ENCODE measurements at places on chromosomes 2 and 18.

DNA sequence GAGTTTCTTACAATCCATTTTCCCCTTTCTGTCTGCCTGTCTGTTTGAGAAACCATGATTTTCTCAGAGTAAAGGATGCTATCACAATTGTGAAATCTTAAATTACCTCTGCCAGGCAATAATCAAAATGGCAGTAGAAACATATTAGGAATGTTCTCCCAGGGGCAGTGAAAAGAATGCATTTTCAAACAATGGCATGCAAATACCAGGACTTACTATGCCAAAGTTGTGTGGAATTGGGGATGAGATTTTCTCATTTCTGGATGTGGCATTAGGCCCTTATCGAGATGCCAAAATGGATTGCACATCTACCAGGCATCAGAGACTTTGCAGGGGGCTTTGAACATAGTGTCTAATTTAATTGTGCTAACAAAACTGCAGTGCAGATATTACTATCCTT is 821.4 kb downstream of the RNF144A start:
- no peak for DNase-seq

DNA sequence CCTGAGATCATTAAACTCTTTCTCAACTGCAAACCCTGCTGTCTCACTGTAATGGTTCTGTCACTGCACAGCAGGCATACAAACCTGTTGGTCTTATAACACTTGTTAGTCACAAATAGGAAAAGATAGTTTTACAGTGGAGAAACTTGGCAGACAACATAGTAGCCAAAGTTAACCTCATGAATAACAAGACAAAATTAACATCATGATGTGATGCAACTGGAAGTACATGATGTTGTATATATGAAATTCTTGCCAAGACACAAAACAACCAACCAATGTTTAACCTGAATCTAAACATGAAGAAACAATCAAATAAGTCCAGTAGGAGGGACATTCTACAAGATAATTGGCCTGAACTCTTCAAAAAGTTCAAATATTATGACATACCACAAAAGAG is 189.3 kb downstream of the RNF152 start:
- DNase-seq = no peak

DNA sequence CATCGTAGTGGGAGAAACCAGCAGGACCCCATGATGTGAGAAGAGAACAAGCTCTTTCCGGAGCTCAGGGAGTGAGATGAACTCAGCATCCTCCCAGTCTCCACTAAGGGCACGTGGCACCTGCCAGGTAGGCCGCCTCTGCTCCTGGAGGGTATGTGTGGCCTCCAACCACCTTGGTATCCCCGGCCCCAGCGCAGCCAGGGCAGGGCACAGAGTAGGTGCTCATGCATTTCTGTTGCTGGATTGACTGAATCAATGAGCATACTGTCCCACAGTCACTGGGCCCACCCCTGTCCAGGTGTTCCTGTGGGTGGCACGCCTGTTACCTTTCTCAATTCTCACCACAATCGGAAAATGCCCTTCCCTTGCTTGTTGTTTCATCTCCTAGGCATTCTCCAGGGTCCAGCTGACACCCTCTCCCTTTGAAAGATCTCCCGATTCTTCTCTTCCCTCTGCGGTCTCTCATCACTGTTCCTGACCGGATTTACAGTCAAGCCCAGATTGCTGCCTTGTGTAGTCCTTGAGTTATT is 138.5 kb upstream of the SMAD2 start:
- DNase-seq = no peak

GRCh38 chr2:235098269-235098668 is 146.5 kb downstream of the SH3BP4 start:
- DNase-seq = no peak

DNA sequence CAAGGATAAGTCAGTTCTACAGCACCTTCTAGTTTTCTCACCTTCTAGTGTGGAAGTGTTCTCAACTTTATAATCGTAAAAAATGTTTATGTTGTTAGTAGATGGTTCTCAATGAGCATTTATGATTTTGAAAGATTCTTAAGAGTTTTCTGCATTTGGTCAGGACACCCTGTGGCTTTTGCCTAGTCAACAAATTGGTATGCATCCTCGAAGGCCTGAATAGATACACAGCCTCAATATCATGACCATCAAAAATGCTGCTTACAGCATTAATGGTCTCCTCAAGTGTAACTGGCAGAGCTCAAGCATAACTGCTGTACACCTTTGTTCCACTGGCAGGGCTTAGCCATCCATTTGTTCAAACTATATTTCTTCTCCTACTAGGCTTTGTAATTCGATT is 96.7 kb downstream of the CRACDL start:
- no peak for DNase-seq

DNA sequence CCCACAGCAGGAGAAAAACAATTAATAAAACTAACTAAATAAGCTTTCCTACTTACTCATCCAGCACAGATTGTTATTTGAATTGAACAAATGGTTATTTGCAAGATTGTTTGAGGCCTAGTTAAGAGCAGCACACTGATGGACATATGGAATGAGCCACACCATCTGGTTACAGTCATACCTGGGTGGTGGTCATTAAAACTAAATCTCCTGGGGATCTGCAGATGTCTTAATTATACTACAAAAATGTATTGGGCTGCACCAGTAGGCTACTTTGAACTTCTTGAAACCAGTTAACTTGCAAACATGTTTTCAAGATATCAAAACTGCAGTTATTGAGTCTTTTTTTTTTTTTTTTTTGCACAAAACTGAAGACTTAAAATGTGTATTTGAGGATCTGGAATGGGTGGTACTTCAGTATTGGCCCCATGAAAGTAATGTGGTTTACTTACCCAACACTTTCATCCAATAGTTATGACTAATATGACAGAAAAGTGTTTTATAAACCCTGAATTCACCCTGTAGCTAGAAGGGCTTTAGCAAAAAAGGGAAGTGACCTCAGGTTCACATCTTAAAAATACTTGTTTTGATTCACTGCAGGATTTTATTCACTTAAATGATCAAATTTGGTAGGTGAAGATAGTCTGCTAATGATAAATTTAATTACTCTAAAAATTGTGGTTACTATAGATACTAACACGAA is 10.8 kb downstream of the AGFG1 start:
- DNase-seq = no peak

DNA sequence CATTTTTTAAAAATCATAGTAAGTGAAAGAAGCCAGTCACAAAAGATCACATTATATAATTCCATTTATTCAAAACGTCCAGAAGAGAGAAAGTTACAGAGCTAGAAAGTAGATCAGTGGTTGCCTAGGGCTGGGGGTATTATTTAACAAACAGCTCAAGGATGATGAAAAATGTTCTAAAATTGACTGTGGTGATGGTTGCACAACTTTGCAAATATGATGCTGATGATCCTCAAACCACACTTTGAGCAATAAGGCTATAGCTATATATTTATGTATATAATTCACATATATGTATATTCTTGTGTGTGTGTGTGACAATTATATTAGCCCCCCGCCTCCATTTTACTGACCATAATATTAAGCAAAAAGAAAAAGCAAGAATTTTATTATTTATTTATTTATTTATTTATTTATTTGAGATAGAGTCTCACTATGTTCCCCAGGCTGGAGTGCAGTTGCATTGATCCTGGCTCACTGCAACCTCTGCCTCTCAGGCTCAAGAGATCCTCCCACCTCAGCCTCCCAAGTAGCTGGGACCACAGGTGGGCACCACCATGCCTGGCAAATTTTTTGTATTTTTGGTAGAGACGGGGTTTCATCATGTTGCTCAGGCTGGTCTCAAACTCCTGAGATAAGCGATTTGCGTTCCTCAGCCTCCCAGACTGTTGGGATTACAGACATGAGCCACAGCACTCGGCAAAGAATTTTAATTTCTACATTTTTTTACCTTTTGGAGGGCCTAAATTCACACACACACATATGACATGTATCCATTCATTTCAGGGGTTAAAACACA is 1.9 kb downstream of the WDR12 start:
- DNase-seq = no peak

GRCh38 chr2:190980630-190981209 is 33.3 kb downstream of the STAT1 start:
- DNase-seq = no peak

- no peak for DNase-seq
These were observed 138.0 kb upstream of the GLI2 start for GRCh38 chr2:120597595-120598193.

DNA sequence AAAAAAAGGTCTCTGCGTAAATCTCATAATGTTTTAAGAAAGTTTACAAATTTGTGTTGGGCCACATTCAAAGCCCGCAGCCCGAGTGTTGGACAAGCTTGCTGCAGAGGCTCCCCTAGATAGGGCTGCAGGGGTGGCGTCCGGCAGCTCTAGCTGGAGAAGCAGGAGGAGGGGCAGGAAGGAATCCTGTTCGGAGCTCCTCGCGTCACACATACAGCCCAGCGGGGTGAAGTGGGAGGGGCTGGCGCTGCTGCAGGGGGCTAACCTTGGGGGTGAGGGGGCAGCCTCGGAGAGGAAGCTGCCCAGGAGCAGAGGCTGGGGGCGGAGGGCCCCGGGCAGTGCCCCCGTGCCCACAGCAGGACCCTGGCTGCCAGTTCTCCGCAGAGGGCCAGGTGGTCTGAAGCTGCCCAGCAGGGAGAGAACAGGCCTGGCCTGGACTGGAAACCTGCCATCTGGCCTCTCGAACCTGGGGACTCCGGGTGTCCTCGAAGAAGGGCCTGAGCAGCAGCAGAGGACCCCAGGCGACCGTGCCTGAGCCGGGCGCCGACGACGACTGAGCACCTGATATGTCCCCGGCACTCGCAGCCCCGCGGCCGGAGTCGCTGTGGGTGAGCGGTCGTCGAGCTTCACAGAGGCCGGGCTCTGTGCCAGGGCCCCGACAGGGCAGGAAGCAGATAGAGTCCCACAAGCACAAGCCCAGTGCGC is 2.6 kb upstream of the GPR35 start:
- DNase-seq = no peak

- no peak for DNase-seq
These were observed 19.7 kb downstream of the NCOA1 start for GRCh38 chr2:24510771-24511170.

Measured in D341Med (cell line).